Cerebellum (tissue), 4 donors: ENCODE measurements at places on chromosomes 16 and 17. TPM values are rescaled to one million over a fixed set of nuclear protein-coding genes. Genes with fewer than 3 reads are reported as not detected.

- DNase-seq: peak; percentile 18
Observed at GRCh38 chr16:79767421-79768275, 167.1 kb upstream of the MAF start.

Gene KRT20
- total RNA-seq: 0.82 TPM

Gene MT1E
- total RNA-seq: 1.1 TPM

DNA sequence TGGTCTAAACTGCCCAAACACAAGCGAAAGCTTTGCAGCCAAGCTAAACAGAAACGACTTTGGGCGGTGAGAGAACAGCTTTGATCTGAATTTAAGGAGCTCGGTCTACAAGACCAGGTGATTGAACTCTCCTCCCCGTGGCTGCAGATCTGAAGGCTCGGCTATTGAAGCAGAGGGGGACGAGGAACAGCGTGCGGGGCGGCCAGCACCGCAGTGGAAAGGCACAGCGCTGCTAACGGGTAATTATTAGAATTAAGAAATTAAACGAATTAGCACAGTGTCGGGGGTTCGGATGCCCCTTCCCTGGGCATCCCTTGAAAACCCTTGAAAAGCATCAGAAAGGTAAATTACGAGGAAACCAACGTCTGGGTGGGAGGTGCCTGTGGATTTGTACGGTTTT, 431 bp downstream of the TEKT3 start:
- DNase-seq: peak; percentile 8

Gene POLR3E
- 30.8 TPM for total RNA-seq

DNA sequence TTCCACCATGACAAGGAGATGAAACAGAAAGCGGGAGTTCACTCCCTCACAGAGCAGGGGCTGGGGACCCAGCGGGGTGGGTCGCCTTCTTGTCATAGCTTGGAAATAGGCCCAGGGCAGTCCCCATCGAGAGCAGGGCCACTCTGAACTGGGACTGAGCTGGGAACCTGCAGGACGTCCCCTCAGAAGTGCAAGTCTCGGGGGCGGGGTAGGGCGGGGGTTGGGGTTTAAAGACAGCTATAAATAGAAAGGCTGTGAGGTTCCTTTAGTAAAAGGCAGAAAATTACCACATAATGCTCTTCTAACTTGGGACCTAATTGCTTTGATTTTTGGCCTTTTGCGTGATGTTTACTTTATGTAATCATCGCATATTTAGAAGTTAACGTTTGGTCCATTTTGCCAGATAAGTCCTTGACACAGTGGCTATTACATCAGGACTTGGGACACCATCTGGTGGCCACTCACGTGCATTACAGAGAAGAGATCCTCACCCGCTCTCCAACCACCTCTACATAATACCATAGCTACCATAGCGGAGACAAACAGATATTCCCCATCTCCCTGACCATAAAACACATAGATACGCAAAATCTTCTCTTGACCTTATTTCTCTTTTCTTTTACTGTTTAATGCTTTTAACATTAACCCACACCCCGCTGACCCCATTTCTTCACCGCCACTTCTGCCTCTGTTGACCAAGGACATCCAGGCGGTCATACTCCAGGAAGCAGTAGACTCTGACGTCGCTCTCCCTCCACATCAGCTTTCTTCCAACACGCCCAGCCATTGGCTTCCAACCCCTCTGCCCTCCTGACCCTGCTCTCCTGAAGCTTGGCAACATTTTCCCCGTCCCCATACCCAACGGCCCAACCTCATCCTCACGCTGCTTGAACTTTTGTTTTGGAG, 27.5 kb upstream of the PIK3R6 start:
- DNase-seq: peak; percentile 75

DNA sequence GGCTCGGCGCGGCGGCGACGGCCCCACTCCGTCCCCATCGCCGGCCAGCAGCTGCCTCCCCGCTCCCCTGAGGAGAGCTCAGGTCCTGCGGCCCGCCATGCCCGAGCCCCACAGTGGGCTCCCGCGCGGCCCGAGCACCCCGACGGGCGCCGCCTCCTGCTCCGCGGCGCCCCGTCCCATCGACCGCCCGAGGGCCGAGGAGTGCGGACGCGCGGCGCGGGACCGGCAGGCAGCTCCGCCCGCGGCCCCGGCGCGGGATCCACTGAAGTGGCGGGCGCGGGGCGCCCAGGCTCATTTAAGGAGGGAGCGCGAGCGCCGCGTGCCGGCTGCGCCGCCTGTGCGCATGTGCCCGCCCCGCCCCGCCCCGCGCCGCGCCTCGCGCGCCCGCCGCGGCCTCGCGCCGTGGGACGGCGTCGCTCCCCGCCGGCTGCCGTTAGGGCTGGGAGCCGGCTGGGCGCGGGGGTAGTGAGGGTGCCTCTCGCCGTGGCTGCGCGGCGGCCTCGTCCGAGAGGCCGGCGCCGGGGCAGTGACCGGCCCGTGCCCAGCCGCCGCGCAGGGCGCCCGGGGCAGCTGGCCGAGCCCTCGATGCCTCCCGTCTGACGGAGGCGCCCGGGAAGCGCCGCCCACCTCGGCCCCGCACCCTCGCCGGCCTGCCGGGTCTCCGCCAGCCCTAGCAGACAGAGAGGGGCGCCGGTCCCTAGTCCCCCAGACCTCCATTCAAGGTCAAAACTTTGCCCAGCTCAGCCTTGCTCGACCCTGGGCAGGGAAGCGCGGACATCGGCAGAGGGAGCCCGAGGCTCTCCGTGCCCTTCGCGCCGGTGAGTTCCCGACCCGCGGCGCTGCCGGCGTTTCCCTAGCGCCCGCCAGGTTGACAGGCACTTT, at the start of gene NETO2:
TSS of gene NETO2 (minus strand) at position 269 of the 882 bp plus-strand sequence. CDS start 333 bp downstream, outside the sequence.
- DNase-seq: peak; percentile 74

GRCh38 chr17:1960545-1960912, 64.6 kb downstream of the RTN4RL1 start:
- DNase-seq: no peak

DNA sequence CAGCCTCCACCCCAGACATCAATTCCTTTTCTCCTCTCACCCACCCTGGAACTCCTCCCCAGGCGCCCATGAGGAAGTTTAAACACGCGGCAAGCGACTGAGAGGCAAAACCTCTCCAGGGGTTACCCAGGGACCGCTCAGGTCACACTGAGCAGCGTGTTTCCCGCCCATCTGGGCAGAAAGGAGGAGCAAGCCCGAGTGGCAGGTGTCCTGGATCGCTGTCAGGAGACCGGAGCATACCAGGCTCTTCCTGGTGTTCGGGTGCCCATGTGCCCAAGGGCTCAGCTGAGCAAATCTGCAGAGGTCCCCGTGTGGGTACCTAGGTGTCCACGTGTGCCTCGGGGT, 491 bp downstream of the SLC25A19 start:
- DNase-seq: no peak

Gene FAM20A
- 2.8 TPM for total RNA-seq

GRCh38 chr16:50878966-50879615, 137.2 kb downstream of the CYLD start:
- DNase-seq: no peak

Gene TPSG1
- not detected for total RNA-seq

- no peak for DNase-seq
Observed at GRCh38 chr17:30915833-30916611, 5.7 kb upstream of the ADAP2 start.

Gene CETP
- 1.2 TPM for total RNA-seq

GRCh38 chr17:44014437-44015172, at the start of gene TMEM101:
TMEM101 (minus strand) TSS chr17:44014963; CDS start chr17:44014952, 11 bp downstream.
- DNase-seq: peak; percentile 95

DNA sequence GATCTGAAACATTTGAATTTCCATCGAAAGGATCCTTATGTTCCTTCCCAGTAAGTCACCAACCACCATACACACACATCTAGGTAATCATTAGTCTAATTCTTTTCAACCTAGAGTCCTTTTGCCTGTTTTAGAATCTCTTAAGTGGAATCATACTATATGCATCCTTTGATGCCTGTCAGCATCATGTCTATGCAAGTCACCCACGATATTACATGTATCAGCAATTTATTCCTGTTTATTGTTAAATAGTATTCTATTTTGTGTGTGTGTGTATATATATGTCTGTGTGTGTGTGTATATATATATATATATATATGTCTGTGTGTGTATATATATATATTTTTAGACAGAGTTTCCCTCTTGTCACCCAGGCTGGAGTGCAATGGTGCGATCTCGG, 78.9 kb upstream of the RPH3AL start:
- DNase-seq: no peak

GRCh38 chr16:54847207-54847606, 83.5 kb upstream of the IRX5 start:
- no peak for DNase-seq

GRCh38 chr16:22075776-22076175, 16.6 kb upstream of the VWA3A start:
- no peak for DNase-seq

Gene RHBDL3
- 5.0 TPM for total RNA-seq

DNA sequence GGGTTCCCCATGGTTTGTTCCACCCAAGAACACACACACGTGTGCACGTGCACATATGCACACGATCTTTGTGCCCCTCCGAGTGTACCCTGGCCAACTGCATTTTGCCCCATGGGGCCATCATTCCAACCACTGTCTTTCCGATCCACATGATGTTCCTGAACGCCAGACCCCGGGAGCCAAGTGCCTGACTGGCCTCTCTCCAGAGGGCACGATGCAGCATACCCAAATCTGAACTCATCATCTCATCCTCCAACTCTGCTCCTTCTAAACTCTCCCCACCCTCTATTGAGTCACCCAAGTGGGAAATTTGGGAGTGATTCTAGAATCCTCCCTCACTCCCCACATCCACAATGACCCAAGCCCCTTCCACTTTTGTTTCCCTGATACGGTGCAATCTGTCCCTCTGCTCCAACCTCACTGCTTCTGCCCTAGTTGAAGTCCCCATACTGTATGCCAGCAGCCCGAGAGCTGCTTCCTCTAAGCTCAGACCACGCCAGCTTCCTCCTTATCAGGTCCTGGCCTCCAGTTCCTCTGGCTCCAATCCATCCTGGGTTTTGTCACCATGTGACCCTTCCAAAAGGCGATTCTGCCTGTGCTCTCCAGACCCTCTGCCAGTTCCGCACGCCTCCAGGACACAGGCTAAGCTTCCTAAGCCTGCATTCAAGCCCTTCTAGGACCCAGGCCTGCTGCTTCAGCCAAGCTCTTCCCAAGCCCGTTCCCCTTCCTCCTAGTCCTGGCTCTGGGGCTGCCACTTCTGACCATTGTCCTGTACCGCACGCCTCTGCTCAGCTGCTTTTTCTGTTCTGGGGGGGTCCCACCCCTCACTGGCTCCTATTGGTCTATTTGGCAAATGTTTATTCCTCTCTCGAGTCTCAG, 10.1 kb upstream of the TMEM208 start:
- no peak for DNase-seq

Gene TM4SF5
- total RNA-seq: not detected

Gene CRYM
- 5.9 TPM for total RNA-seq

Gene ACAP1
- 0.45 TPM for total RNA-seq

Gene SRCIN1
- total RNA-seq: 34.7 TPM

Gene KIF19
- 1.1 TPM for total RNA-seq

- DNase-seq: no peak
Observed at GRCh38 chr17:50832267-50832863, 3.0 kb upstream of the WFIKKN2 start.

DNA sequence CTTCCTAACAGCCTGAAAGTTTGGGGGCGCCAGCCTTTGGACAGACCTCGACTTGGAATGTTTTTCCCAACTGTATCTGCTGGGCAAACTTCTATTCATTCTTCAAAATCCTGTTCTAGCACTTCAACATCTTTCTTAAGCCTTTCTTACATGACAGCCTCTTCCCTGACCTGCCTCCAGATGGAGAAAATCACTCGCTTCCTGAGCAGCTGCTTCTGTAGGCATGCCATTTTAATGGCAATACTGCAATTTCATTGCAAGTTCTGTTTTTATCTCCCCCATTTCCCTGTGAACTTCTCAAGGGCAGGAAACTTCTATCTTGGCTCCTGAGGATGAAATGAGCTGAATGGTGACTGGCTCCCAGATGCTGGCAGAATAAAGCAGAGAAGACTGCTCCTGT, 128.8 kb upstream of the ASIC2 start:
- no peak for DNase-seq

Gene IRX6
- 1.00 TPM for total RNA-seq

DNA sequence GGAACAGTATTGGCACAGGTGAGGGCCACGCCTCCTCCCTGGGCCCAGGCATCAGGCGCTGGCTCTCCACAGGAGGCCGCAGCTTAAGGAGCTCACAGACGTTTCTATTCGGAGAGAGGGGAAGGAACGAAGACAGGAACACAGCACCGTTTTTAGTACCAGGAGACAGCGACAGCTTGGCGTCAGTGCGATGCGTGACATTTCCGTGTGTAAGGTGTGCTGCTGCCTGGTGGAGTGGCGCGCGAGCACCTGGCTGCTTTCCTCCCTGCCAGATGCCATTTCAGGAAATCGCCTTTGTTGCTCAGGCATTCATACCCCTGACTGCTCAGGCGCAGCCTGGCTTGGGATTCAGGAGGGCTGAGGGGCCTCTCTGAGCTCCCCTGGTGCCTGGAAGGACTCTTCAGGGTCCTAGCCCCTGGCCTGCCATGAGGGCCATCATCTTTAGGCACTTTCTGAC, 367.5 kb downstream of the CPPED1 start:
- peak; percentile 67 for DNase-seq
